ENCODE measurements at places on chromosomes 1 and 21. TPM values are rescaled to one million over a fixed set of nuclear protein-coding genes. Genes with fewer than 3 reads are reported as not detected.

Gene DTL
- total RNA-seq: 37.7 TPM

Gene UBL4B
- not detected for total RNA-seq

Gene TAF12
- 22.4 TPM for total RNA-seq

Gene GORAB
- total RNA-seq: 20.9 TPM

Gene FCRL2
- total RNA-seq: 0.47 TPM

Gene WNT3A
- total RNA-seq: not detected

Gene DYNLT5
- total RNA-seq: not detected

Data from Calu3 (cell line).